Muscle of back (tissue), 13 donors: ENCODE measurements at places on chromosomes 2 and 18.

DNA sequence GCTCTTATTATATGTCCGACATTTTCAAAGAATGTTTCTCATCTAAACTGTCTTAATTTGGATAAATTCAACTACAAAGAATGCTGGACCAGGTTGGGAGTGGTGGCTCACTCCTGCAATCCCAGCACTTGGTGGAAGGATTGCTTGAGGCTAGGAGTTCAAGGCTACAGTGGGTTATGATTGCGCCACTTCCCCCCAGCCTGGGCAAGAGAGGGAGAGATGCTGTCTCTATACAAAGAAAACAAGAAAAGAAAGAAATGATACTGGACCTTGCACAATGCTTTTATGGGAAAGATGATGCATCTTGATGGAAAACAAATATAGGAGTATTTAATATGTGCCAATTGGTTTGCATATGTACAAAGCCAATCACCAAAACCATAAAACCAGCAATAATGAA, 296.7 kb downstream of the LPIN1 start:
- DNase-seq: no peak

- DNase-seq: no peak
These were observed 38.3 kb upstream of the WDR75 start for GRCh38 chr2:189402932-189403331.

GRCh38 chr2:104859291-104859765, 5.4 kb downstream of the POU3F3 start:
- no peak for DNase-seq

- DNase-seq: no peak
These were observed 220.6 kb downstream of the SLC4A10 start for GRCh38 chr2:161844822-161845221.

- DNase-seq: peak; percentile 47
These were observed 1098.9 kb upstream of the CHAC2 start for GRCh38 chr2:52668724-52669123.

- DNase-seq: no peak
These were observed 71.7 kb downstream of the LIMS1 start for GRCh38 chr2:108605947-108606346.

GRCh38 chr2:33607251-33607721, 8.2 kb upstream of the FAM98A start:
- no peak for DNase-seq

DNA sequence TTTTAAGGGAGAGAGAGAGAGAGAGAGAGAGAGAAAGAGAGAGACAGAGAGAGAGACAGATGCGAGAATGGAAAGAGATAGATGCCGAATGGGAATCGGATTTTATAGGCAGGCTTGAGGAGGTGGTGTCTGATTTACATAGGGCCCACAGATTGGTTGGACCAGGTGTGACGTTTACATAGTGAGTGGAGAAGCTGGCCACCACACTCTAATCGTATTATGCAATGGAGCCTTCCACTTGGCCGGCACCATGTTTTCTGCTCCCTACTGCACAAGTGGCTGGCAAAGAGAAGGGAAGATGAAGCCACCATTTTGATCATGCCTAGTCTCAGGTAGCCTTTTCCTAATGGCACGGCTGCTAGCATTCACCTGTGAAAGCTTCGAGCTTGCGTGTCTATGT, 33.9 kb downstream of the CD8B2 start:
- no peak for DNase-seq

DNA sequence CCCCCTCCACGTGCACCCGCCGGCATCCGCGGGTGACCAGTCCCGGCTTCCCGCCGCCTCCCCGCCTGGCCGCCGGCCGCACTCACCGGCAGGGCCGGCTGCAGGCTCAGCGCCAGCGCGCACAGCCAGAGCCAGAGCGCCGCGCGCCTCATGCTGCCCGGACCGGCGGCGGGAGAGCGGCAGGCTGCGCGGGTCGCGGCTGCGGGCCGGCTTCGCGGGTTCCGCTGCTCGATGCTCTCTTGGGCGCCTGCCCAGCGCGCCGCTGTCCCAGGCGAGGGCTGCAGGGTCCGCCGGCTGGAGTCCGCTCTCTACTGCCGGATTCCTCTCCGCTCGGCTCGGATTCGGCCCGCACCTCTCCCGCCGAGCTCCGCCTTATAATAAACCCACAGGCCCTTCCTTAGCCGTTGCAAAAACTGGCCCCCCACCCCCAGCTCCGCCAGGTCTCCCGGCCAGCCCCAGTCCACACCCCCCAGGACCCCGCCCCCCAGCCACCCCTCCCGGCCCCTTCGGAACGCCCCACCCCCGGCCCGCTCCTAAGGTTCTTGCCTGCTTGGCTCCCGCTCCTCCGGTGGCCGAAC, at the start of gene SDC1:
TSS of gene SDC1 (minus strand) at position 415 of the 578 bp plus-strand sequence. CDS start at position 152, 263 bp downstream.
- peak; percentile 52 for DNase-seq

DNA sequence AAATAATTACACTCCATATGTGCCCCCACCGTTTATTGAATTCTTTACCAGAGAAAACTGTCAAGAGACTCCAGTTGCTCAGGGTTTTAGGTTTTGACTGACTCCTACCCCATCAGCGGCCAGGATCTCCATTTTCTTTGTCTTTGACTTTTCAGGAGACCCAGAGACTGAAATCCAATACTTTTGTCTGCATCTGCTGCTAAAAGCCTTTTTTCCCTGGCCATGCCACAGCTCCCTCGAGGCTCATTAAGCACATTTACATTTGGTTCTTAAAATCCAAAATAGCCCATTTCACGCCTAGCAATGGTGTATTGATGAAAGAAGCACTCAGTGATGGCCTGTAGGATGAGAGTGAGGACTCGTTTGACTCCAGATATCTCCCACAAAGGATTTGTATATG, 332.6 kb upstream of the ACVR2A start:
- DNase-seq: no peak

- DNase-seq: no peak
These were observed 49.1 kb downstream of the HK2 start for GRCh38 chr2:74883011-74883410.

- DNase-seq: no peak
These were observed 112.2 kb downstream of the SRBD1 start for GRCh38 chr2:45498661-45499550.

DNA sequence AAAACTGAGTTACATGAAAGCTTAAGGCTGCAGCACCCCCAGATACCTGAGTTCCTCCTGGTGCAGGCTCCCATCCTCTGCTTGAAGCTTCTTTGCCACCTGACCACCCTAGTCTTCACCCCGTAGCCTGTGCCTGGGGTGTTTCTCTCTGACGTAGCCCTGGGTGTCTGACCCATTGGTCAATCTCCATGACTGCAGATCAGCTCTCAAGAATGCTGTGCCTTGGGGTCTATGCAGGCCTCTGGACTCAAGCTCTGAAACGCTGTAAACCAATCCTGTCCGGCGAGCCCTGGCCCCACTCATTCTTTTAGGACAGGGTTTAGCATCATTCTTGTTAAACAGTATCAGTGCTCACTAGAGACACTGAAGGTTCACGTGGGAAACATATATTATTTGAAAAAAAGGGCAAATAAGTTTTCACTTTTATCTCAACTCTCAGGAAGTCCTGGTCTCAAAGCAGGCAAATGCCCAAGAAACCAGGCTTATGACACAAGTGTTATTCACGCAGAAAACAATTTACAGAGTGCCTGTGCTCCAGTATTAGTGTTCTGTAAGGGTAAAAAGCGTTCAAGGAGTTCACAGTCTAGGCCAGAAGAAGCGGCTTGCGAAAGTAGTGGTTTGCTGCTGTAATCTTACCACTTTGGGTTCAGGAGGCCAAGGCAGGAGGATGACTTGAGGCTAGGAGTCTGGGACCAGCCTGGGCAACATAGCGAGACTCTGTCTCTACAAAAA, 22.8 kb upstream of the PPP4R1 start:
- no peak for DNase-seq

GRCh38 chr2:68660658-68661057, 17.3 kb downstream of the PROKR1 start:
- DNase-seq: no peak

- DNase-seq: no peak
These were observed 156.5 kb downstream of the ARL6IP6 start for GRCh38 chr2:152874955-152875354.

DNA sequence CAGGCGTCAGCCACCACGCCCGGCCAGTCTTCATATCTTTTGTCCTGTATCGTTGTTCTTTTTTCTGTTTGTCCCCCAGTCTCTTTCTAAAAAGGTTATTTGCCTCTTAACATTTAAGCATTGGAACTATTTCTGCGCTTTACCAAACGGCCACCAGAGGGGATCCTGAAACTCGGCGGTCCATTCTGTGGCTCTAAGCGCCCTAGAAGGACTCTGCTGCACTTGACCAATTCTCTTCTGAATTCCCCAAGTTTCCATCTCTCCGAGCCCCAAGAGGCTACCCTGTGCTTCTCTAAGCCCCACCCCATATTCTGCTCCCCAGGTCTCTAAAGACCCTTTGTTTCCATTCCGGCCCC, 33.1 kb upstream of the REG3G start:
- DNase-seq: no peak

- no peak for DNase-seq
These were observed 926 bp downstream of the SERPINB8 start for GRCh38 chr18:63970809-63971205.

GRCh38 chr2:100045000-100045399, 97.4 kb downstream of the AFF3 start:
- DNase-seq: no peak

- no peak for DNase-seq
These were observed 40.1 kb upstream of the GRB14 start for GRCh38 chr2:164661349-164661748.

GRCh38 chr18:26127786-26128185, 5.9 kb upstream of the PSMA8 start:
- DNase-seq: no peak

GRCh38 chr2:15364561-15364960, 196.6 kb downstream of the NBAS start:
- no peak for DNase-seq

DNA sequence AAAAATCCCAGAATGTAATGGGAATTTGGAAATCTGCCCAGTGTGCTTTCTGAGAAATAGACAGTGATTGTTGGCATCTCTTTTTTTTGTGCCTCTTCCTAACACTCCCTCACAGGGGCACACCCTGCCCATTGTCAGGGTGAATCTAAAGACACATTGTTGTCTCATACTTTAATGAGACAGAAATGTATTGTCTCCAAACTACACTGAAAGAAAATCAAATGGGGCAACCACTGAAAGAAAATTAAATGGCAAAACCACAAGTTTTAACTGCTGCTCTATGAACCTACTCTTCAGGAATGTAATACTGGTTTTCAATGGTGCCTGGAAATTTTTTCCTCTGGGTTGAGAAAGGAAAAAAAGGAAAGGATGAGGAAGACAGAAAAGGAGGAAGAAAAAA, 43.2 kb upstream of the GLS start:
- no peak for DNase-seq

GRCh38 chr2:171086352-171087290, 74.1 kb downstream of the TLK1 start:
- DNase-seq: peak; percentile 64

DNA sequence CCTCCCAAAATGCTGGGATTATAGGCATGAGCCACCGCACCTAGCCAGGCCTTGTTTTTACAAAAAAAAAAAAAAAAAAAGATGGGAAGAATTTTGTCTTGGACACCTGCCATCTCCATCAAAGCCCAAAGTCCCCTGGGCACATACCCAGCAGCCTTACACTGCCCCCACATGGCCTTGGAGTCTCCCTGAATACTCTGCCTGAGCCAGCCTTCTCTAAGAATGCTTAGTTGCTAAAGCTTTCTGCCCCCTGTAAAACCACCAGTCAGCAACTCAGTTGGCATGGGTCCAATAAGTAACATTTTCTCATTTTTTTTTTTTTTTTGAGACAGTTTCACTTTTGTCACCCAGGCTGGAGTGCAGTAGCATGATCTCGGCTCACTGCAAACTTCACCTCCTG, 40.6 kb downstream of the SPC25 start:
- DNase-seq: peak; percentile 13

DNA sequence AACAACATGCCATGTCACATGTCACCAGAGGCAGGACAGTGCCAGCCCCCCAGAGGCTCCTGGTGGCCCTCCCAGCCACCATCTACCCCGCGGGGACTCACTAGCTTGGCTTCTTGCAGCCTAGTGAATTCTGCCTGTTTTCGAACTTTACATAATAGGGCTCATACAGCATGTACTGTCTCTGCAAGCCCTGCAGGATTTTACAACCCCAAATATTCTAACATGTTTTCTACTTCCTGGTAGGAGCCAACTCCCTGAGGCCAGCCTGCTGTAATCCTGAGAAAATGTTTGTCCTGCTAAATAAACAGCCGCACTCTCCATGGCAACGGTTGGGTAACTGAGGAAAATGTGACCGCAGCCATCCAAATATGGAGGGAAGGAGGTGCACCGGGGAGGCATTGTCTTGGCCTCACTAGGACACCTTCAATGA, 2.7 kb downstream of the PER2 start:
- peak; percentile 91 for DNase-seq

- no peak for DNase-seq
These were observed 681.0 kb upstream of the ID2 start for GRCh38 chr2:8000870-8001269.

DNA sequence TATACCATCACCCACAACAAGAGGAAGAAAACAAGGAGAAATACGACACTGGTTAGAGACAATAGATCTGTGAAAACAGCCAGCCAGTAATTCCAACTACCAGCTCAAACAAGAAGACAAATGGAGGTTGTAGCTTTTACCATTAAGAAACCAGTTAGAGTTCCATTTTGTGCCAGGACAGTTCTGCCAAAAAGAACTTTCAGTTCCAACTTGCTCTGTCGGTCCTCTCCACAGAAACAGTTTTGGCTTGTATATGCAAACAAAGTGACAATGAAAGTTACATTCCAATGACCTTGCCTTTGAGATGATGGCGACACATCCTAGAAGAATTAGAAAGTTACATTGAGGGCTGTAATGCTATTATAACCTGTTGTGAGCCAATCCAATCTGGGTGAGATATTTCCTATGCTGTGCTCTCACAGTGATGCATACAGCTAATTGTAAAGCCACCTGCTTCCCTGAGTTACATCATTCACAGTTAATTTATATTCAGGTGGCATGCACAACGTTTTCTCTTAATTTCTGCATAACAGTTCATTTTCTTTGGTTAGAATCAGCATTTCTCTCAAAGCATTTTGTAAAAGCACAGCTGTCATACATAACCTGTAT, 1378.4 kb upstream of the PIK3C3 start:
- DNase-seq: no peak

DNA sequence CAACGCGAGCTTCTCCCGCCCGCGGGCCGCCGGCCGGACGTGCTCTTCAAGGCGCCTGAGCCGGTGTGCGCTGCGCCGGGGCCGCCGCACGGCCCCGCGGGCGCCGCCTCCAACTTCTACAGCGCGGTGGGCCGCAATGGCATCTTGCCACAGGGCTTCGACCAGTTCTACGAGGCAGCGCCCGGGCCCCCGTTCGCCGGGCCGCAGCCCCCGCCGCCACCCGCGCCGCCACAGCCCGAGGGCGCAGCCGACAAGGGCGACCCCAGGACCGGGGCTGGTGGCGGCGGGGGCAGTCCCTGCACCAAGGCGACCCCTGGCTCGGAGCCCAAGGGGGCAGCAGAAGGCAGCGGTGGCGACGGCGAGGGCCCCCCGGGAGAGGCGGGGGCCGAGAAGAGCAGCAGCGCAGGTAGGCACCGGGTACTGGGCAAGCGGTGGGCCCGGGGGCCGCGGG, 676 bp downstream of the HOXD11 start:
- no peak for DNase-seq
